HuH-7.5 (cell line): ENCODE measurements at places on chromosomes 3 and 15.
A peak's percentile ranks its signal among the peaks of the same experiment; 100 is the strongest.

DNA sequence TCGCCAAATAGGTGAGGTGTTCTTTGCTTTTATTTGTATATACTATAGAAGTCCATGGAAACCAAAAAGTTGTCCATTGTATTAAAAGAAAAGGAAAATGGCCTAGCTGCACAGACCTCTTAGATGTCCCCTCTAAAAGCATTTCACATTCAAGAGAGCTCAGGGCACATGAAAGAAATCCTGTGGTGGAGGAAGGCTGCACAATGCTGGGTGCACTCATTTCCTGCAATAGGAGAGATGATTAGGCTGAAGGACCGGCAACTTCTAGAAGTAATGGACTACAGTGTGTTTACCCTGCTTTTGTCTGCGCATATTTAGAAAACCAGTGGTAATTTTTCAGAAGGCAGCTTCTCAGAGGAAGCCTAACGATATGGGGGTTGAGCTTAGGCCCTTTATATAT is 25.4 kb downstream of the PPM1L start:
- no peak for DNase-seq

DNA sequence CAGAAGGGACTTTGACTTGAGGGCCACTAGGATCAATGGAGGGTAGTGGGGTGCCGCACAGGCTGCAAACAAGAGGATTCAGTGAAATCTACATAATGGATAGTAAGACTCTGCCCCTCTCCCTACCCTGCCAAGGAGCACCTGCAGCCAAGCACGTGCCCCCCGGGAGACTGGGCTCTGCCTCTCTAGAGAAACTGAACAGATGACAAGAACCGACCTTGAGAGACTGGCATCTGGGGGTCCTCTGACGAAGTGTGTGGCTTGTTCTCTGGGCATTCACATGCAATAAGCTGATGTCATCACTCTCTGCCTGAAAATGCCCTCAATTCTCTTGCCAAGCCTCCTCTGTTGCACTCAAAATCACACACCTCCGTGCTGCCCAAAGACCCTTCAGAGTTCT is 132.3 kb downstream of the FAM43A start:
- no peak for DNase-seq

DNA sequence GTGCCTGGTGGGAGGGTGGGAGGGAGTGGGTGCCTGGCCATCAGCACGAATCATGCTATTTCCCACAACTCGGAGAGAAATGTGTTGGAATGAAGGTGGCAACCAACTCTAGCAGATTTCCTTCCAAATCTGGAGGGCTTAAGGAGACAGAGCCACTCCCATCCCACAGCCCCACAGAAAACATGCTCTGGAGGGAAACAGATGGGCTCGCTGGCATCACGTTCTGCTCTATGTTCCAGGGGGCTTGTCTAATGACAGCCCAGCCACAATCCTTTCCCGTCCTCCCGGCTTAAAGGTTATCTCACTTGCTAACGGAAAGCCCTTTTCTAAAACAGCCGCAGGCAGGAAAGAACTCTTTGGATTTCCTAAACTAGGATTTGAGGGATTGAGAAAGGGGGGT is 65.3 kb downstream of the ADAMTS17 start:
- DNase-seq: no peak

DNA sequence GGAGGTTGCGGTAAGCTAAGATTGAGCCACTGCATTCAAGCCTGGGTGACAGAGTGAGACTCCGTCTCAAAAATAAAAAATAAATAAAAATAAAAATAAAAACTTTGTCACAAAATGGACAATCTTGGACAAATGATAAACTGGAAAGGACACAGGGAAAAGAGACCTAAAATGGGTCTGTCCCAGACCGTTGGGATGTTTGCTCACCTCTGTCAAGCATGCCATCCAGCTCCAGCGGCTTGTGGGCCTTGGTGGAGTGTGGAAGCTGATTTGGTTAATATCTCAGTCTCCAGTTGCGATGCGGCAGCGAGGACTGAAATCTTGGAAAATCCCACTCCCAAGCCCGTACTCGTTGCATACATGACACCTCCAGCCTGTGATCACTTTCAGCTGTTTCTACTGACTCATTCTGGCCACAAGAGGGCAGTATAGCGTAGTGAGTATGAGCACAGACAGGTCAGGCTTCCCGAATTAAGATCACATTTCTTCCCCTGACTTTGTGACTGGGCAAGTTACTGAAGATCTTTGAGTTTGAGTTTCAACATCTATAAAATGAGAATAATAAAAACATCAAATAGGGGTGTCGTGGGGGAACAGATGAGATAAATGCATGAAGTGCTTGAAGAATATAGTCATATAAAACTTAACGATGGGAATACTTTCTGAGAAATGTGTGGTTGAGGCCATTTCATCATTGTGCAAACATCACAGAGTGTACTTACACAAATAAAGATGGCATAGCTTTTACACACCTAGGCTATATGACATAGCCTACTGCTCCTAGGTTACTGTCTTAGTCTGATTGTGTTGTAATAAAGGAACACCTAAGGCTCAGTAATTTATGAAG is 19.6 kb upstream of the MOBP start:
- DNase-seq: peak; percentile 85

GRCh38 chr3:124467980-124468902 is 262.0 kb upstream of the UMPS start:
- DNase-seq: peak; percentile 56

DNA sequence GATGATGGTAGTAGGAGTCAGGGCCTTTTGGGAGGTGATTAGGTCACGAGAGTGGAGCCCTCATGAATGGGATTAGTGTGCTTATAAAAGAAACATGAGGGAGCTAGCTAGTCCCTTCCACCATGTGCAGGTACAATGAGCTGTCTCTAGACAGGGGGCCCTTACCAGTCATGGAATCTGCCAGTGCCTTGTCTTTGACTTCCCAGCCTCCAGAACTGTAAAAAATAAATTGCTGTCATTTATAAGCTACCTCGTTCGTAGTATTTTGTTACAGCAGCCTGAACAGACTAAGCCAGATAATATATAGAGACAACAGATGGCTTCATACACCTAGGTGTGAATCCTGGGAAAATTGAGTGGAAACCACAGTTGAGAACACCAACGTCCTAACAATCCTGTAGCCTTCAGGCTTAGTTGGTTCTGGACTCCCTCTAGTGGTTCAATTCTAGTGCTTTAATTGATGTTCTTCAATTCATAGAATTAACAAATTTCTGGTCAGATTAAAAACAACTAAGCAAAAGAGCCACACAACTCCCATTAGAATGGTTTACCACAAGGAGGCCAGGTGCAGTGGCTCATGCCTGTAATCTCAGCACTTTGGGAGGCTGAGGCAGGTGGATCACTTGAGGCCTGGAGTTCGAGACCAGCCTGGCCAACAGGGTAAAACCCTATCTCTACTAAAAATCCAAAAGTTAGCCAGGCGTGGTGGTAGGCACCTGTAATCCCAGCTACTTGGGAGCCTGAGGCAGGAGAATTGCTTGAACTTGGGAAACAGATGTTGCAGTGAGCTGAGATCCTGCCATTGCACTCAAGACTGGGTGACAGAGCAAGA is 21.3 kb upstream of the GATM start:
- no peak for DNase-seq

- no peak for DNase-seq
Observed at GRCh38 chr3:172383306-172383796, 64.9 kb downstream of the GHSR start.

GRCh38 chr3:172564499-172564898 is 41.3 kb upstream of the TNFSF10 start:
- no peak for DNase-seq

- no peak for DNase-seq
Observed at GRCh38 chr15:70182858-70183695, 85.4 kb upstream of the TLE3 start.

DNA sequence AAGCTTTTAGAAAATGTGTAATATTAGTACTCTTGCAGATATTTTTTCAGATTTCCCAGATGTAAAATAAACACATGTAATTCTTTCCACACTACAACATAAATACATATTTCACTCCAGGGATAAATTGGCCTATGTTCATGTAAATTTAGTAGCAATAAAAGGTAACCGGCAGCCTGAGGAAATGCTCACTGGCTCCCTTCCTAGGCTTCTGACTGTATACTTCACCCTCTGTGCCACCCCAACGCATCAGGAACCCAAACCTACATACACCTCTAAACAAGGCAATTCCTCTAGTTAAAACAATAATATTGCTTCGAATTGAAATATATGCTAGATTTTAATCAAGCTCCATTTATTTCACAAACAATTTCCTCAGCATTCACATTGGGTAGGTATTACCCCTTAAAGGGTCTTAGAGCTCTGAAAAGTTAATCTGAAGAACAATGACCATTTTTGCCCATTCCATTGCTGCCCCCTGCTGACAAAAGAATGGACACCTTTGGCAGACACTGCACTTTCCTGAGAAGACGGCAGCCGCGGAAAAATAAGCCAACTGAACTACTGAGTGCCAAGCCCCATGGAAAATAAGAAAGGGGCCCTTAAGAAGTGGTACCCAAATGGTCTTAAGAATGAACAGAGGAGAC is 212.5 kb downstream of the OSBPL10 start:
- DNase-seq: no peak

GRCh38 chr3:143507735-143508580 is 340.3 kb downstream of the SLC9A9 start:
- no peak for DNase-seq

- DNase-seq: no peak
Observed at GRCh38 chr3:19104459-19104858, 43.9 kb upstream of the KCNH8 start.

GRCh38 chr15:90297021-90297420 is 31.5 kb downstream of the NGRN start:
- DNase-seq: no peak

DNA sequence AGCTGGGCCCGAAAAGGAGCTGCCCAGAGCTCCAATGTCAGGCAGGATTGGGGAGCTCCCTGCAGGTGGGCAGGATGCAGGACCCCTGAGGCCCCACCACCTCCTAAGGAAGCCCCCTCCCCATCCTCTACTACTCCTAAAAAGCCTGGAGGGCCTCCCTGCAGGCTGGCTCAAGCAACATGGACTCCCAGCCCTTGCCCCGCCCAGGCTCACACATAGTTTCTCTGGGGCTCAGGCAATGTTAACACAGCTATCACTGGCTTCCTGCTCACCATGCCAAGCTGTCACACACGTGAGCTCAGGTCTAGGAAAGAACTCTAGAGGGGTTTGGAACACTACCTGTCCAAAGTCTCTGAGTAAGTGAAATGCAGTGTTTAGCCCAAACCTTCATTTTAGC is 65.4 kb upstream of the ZNF148 start:
- DNase-seq: no peak

GRCh38 chr3:171115667-171116066 is 89.1 kb upstream of the SLC2A2 start:
- DNase-seq: no peak

- DNase-seq: no peak
Observed at GRCh38 chr3:41143421-41144031, 55.8 kb upstream of the CTNNB1 start.

- no peak for DNase-seq
Observed at GRCh38 chr15:93089727-93090305, 805 bp upstream of the RGMA start.

DNA sequence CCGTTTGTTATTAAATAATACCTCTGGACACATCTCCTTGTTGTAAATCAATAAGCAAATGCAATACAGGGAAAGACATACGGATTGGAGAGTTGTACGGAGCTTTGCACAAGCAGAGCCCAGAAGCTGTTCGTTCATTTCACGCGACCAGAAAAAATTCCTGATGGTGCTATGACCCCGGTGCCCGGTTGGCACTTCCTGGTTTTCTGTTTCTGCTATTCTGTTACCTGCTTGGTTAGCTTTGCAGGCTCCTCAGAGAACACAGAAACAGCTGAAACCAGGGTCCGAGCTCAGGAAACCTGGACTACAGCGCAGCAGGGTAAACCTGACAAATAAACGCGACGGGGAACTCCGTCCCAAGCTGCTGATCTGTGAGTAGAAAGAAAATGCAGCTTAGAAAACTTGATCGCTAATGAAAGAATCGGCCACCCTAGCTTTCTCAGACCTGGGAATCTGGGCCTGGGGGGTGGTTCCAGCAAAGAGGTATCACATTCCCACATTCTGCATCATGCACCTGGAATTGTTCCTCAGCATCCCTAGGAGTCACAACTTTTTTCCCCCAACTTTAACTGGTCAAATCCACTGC is 845 bp downstream of the CNTN3 start:
- peak; percentile 2 for DNase-seq

DNA sequence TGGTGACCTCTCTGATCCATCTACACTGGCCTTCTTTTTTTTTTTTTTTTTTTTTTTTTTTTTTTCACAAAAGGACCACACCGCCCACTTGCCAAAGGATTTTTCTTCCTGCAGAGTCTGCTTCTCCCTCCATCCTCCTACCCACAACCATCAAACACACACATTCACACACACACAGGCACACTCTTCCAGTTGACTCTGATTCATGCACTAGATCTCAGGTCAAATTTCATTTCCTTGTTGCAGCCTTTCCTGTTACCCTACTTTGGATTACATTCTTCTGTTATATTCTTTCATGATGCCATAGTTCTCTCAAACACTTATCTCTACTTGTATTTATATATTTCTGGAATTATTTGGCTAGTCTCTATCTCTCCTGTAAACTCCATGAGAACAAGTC is 133.9 kb downstream of the STAC start:
- DNase-seq: no peak

- no peak for DNase-seq
Observed at GRCh38 chr3:71035886-71036285, 547.6 kb downstream of the FOXP1 start.

GRCh38 chr3:178476886-178477285 is 59.4 kb upstream of the KCNMB2 start:
- DNase-seq: no peak

GRCh38 chr3:80374423-80374822 is 606.6 kb upstream of the ROBO1 start:
- DNase-seq: no peak

DNA sequence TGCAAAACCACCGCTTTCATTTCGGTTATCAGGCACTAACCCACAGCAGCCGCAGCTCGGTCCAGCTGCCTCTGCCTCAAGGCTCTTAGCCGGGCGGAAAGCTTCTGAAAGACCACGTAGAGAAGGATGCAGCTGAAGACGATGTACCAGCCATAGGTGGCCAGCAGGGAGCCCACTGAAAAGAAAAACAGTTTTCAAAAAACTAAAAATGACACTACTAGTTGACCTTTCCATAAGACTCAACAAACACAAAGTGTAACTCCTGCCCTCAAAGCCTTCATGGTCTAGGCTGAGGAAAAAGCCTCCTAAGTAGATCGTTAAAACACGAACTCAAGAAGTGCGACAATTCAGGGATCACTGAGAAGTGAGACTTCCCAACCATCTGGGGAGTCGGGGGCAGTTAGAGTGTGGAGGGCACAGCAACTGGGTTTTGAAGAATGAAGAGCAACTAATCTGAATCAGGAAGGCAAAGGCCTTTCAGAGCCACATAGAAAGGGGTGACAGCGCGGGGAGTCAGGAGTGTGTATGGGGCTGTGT is 716 bp downstream of the SELENOS start:
- no peak for DNase-seq

DNA sequence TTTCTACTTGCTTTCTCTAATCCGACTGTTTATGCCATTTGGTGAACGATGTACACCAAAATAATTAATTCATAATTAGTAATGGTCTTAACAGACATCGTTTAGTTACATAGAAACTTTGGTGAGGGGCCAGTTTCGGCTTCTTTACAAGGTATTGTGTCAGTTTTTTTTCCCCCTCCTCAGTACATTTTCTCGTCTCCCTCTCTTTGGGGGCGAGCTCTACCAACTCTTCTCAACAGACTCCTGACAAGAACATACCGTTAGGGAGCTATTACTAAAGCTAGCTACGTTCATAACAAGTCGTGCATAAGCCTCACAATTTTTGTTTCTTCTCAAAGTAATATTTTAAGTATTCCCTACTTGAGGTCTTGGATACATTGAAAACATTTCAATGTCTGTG is 1.4 kb downstream of the U2SURP start:
- DNase-seq: no peak

GRCh38 chr3:23713641-23714040 is 92.1 kb upstream of the UBE2E1 start:
- DNase-seq: no peak
